ENCODE measurements at places on chromosomes 5 and 9. TPM values are rescaled to one million over a fixed set of nuclear protein-coding genes. Genes with fewer than 3 reads are reported as not detected.

The IL33 gene
- total RNA-seq = not detected

The AP3B1 gene
- total RNA-seq = 41.1 TPM

- DNase-seq = no peak
These were observed 137.2 kb downstream of the SREK1 start for GRCh38 chr5:66281294-66281693.

- no peak for DNase-seq
These were observed 250.4 kb downstream of the RFK start for GRCh38 chr9:76143834-76144233.

DNA sequence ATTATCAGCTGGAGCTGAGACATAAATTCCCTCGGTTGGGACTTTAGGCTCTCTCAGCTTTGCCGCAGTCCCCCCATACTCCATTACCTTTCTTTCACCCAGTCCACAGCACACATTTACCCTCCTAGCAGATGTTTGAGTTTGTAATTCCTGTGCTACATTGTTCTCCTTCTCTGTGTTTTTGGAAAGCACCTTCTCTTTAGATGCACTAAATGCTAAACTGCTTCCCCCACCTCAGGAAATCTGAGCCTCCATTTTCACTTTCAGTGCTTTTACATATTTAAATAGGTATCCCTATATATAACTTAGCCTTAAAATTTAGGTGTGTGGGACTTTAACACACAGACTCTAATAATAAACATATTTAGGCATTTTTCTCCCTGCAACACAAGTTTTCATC, 356.9 kb downstream of the NFIB start:
- no peak for DNase-seq

GRCh38 chr5:154486427-154486866, 8.4 kb upstream of the HAND1 start:
- DNase-seq = no peak

GRCh38 chr5:150196514-150196913, 6.7 kb downstream of the SLC6A7 start:
- DNase-seq = no peak

DNA sequence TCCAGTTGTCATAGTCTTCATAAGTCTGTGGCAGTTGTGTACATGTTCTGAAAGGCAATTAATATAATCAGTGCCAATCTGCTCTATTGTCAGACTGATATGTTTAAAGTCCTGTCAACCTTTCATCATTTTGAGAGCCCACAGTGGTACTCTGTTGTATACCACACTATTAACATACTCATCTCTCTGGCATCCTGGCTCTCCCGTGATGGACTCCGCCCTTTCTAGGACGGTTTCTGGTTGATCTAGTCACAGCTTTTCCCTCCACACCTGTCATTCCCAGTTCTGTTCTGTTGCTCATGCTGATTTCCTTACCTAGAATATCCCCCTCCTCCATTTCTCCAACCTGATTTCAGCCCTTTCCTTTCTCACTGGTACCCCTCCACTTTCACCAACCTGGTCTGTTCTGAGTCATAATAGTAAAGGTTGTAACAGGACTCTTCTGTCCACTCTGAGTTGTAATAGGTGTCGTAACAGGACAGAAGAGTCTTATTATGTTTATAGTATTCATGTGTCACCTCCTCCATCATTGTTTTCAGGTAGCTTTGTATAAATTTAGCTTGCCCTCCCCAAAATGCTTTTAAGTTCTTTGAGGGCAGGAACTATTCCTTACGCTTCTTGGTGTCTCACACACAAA, 4.1 kb downstream of the PTCD2 start:
- DNase-seq = no peak

- DNase-seq = no peak
These were observed 194.7 kb downstream of the GLIS3 start for GRCh38 chr9:4105183-4105582.

- no peak for DNase-seq
These were observed 992 bp downstream of the SPACA9 start for GRCh38 chr9:132879457-132880323.

The OBP2B gene
- not detected for total RNA-seq

DNA sequence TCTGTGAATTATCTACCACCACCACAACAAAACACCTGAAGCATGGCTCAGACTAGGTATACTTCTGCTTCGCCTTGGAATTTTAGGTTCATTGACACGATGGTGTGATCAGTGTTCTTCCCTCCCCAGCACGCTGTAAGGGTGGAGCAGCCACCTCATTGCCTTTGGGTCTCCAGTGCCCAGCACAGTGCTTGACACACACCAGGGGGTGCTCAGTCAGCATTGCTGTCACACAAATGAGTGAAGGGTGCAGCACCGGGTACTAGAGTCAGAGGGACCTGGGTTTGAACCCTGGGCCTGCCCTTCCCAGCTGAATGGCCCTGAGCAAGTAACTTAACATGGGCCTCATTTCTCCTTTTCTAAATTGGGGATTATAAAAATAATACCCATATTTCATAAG, 9.9 kb upstream of the ANGPTL2 start:
- DNase-seq = no peak

The RASEF gene
- total RNA-seq = not detected

The IRX2 gene
- total RNA-seq = not detected

DNA sequence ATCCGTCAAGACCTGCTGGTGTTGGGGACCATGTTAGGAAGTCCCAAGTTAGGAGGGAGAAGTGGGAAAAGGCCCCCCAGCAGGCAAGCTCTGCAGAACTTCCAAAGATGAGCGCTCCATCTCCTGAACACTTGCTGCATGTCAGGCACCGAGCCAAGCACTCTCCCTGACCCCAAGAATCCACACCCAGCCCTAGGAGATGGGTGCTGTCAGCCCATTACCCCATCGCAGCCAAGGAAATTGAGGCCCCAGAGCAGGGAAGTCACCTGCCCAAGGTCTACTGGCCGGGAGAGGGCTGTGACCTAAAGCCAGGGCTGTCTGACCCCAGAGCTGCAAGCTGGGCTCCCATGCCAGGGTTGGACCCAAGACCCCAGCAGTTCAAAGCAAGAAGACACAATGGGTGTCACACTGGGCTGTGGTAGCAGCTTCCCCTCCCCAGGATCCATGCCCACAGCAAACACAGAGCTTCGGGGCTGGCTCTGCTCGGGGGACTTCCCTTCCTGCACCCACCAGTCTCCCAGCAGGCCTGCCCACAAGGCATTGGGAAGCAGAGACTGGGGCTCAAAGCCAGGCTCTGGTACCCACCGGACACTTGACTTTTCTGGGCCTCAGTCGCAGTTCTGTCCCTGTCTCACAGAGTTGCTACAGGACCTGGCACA, 13.5 kb downstream of the EEIG1 start:
- DNase-seq = no peak

The FANCG gene
- total RNA-seq = 95.4 TPM

The SLC45A2 gene
- total RNA-seq = not detected

The PRR16 gene
- not detected for total RNA-seq

The ZNF622 gene
- 45.9 TPM for total RNA-seq

- DNase-seq = no peak
These were observed 293.8 kb downstream of the OSTF1 start for GRCh38 chr9:75382126-75382525.

GRCh38 chr5:174532455-174533453, 191.6 kb upstream of the MSX2 start:
- DNase-seq = no peak

GRCh38 chr9:133117271-133118178, 3.5 kb downstream of the RALGDS start:
- DNase-seq = no peak

DNA sequence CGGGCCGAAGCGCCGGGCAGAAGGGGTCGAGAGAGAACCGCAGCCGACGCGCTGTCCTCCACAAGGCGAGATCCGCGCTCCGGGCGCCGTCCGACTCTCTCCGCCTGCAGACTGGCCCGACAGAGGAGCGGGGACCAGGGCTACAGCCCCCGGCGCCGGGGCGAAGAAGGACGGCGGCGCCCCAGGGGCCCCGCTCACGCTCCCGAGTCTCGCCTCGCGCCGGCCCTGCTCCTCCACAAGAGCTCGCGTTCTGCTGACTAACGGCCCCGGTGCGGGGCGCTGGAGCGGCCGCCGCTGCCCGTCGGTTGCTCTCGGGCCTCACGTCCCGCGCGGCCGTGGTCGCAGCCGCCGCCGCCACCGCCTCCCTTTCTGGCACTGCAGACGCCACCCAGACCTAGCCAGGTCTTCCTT, 338 bp downstream of the ABHD17B start:
- DNase-seq = no peak

DNA sequence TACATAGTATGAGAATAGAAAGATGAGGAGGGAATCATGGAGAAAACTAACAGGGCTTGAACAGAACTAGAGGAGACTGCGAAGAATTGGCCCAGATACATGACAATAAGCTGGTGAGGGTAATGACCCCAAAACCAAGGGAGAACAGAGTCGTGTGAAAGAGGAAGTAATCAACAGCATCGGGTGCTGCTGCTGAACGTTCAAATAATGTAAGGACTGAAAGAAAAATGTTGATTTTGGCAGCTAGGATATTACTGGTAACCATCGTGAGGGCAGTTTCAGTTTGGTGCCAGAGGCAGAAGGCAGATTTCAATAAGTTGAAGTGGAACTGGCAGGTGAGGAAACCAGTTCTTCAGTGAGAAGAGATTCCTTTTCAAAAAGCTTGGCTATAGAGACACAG, 66.8 kb upstream of the SMC2 start:
- DNase-seq = no peak

DNA sequence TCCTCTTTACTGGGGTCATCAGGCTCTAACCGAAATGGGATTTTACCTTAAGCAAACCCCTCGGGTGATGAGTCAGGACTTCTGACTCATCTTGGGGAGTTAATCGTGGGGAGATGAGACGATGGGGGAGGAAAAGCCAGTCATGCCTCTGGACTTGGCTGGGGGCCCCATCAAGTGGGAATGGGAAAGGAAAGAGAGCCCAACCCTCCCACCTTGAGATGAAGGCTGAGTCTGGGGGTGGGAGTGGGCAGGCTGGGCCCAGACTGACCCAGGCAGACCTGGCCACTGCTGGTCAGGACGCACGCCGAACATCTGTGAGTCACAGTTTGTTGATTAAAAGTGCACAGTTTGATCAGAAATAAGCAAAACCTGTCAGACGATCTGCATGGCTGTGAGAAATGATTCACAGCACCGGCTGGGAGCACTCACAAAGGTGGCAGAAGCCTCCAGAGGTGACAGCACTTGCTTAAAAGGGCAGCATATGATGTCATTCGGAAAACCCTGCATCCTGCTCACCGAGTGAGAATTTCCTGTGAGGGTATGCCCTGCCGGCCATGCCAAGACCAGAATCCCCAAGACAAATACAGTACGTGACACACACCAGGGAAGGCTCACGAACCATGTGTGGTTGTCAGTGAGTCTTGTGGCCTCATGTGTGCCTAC, 50.0 kb upstream of the SLC25A51 start:
- no peak for DNase-seq

- no peak for DNase-seq
These were observed 179.3 kb downstream of the HINT1 start for GRCh38 chr5:130985776-130986175.

DNA sequence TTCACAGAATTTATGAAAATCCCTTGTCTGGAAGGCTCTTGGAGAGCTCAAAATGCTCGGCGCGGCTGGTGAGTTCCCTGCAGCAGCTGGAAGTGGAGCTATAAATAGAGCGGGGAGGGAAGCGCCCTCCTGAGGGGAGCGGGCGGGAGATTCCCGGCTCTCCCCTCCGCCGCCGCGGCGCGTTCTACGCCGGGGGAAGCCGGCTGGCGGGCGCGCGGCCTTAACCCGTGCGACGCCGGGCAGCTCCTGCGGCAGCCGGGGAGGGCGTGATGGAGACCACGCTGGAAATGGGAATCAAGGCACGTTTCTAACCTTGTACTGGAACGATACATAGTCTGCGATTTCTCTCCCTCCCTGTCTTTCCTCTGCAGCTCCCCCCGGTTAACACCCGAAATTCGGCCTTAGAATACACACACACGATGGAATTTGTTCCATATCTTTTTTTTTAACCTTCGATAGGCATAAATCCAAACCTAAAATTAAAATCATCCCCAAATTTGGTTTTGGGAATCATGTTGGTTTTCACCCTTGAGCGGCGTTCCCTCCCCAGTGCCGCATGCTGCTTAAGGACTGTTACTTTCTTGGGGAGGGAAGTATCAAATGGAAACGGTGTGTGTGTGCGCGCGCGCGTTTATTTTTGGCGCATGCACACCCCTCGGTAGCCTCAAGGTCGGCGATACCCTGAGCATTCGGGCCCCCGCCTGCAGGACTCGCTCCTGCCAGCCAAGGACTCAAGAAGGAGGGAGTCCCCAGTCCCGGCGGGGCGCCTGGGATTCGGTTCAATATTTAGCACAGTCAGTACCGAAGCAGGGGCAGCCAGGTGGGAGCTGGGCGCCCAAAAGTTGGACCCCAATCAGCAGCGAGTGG, 306.3 kb upstream of the KCNN2 start:
- no peak for DNase-seq

- DNase-seq = no peak
These were observed 425.1 kb downstream of the ARHGEF28 start for GRCh38 chr5:74051076-74051475.

DNA sequence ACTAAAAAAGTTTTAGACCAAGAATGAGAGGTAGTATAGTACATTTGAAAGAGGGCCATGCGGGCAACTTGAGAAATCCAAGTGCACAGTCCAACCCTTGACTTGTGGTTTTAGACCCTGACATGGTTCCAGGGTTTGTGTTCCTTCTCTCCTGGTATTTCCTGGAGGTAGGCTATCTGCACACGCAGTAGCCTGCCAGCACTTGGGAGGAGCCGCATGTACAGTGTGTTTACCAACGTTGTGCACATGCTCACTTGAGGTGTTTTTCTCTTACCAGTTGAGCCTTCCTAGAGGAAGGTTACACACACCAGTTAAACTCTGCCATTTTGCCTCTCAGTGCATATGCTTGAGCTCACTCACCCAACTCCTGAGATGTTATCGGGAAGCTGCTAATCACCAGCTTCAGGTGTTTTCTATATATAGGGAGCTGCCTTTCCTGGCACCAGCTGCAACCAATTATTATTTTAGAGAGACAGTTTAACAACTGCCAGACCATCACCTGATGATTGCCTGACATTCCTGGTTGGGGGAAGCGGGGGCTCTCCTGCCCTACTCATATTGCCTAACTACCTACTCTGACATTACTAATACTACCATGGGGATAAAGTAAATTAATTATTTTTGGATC, 593.4 kb upstream of the TUSC1 start:
- DNase-seq = no peak
